ENCODE measurements at places on chromosomes 2 and 18.
A peak's percentile ranks its signal among the peaks of the same experiment; 100 is the strongest.

- DNase-seq = no peak
Measured at GRCh38 chr2:167471332-167471731, 583.1 kb downstream of the XIRP2 start.

- no peak for DNase-seq
Measured at GRCh38 chr2:75459565-75460310, 101.0 kb downstream of the EVA1A start.

GRCh38 chr2:200435379-200435778 is 74.5 kb downstream of the KCTD18 start:
- DNase-seq = no peak

DNA sequence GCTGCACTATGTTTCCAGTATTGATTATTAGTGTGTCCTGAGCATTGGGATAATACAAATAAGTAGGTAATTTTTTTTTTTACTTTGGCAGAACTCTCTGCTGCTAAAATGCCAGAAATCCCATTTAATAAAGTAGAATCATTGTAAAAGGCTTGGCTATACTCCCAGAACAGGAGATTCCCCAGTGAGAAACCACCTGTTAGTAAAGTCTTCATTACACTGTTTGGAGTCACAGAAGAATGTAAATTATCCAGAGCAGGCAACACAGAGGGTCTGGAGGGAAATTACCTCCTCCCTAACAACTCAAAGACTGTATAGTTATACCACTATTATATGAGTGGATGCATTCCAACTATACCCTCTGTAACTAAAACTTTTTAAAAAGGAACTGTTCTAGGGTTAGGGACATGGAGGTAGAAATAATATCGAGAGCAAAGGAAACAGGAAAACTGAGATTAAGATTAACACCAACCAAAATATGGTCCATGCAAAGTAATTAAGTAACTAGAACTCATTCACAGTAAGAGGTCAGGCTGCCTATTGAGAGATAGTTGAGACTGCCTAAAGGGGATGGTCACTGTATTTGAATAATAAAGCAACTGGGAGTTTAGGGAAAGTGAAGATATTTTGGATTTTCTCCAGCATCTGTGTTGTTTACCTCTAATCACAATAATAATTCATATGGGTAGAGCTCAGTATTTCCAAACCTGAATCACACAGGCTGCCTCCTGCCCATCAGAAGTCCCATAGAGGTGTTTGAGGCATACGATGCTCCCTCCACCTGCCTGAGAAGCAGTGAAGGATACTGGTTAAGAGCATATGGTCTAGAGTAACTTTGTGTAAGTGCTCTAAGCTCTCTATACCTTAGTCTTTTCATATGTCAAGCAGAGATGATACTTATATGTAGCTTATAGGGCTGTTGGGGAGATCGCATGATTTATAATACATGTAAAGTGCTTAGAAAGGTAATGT is 34.4 kb downstream of the MAP2 start:
- DNase-seq = no peak

GRCh38 chr2:199461711-199462346 is 4.1 kb upstream of the SATB2 start:
- no peak for DNase-seq

DNA sequence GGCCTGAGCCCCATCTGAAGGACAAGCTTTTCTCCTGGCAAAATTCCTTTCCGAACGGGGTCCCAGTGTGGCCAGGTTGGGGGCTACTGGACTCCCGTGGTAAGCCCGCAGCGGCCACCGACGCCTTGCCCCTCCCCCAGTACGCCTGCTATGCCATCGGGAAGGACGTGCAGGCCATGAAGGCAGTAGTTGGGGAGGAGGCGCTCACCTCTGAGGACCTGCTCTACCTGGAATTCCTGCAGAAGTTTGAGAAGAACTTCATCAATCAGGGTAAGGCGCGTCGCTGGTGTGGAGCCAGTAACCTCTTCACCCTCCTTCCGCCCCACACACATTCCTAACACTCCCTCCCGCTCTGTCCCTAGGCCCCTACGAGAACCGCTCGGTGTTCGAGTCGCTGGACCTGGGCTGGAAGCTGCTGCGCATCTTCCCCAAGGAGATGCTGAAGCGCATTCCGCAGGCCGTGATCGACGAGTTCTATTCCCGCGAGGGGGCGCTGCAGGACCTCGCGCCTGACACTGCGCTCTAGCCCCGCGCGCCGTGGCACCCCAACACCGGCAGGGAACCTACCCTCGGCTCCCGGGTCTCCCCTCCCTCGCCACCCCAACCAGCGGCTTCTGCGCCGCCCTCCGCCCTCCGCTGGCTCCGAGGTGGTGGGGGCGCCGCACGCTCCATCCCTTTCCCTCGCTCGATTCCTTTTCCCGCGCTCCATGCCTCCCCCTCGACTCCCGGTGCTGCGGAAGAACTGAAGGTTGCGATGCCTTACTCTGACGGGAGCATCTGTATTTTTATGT is 13.6 kb upstream of the ANKRD53 start:
- peak; percentile 93 for DNase-seq

DNA sequence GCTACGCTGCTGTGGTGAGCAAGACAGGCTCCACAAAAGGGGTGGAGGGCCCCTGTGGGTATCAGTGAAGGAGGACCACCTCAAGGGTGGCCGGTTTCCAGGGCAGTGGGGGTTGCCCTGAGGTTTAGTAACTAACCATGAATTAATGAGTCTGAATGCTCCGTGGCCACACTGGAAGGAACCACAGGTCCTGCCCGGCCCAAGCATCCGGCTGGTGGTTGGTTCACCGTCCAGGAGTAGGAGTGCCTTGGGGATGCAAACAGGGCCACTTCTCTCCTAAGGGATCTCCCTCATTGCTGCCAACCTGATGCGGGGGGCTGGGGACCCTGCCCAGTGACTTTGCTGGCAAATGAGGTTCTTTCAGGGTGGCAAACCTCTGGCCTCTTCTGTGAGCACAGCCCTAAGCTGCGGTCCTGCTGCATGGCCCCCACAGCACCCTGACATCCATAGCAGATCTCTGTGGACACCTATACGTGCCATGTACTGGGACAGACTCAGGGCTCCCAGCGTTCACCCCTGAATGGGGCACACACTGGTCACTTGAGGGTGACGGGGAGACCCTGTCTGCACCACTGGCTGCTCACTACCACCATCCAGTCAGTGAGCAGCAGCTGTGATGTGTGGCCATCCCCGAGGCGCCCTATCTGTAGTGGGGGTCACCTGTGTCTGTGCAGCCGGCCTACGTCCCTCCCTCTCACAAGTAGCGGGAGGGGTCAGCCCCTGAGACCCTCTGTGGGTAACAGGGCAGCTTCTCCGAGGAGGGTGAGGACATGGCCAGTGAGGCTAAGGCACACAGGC is 41.6 kb downstream of the HS6ST1 start:
- DNase-seq = no peak

GRCh38 chr18:12857991-12858544 is 26.0 kb downstream of the PTPN2 start:
- DNase-seq = no peak

- DNase-seq = no peak
Measured at GRCh38 chr2:155442755-155443372, 744.4 kb downstream of the KCNJ3 start.

GRCh38 chr2:216475767-216476166 is 22.9 kb upstream of the RPL37A start:
- no peak for DNase-seq

GRCh38 chr2:16104949-16105668 is 164.8 kb downstream of the MYCN start:
- no peak for DNase-seq

DNA sequence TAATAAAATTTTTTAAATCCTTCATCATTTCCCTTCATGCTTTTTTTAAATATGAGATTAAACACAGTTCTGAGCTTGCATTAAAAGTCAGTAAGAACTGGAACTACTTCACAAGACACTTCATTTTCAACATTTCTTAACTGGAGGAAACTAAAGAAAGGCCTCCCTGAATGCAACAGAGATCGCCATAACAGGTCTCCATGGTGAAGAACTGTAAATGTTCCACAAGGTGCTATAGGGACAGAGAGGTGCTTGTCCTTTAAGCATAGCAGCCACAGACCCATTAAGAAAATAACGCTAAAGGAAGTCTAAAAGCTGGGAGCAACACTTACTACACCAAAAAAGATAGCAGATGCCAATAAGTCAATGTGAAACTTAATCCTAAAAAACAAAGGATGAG is 8.5 kb downstream of the STAM2 start:
- no peak for DNase-seq

DNA sequence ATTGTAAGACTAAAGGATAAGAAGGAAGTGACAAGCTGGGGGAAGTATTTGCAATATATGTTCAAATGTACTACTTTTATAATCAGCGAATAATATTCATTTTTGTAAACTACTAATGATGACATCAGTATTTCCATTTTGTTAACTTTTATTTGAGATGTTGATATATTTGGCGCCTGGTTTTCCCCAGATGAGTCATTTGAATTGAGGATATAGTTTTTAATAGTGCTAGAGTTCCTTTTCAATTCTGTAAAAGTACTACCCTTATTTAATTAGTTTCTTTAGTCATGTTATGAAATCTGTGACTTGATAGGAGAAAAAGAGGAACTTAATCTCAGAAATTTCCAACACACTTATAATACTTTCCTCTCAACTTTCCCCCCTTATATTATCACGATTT is 495.3 kb downstream of the IRS1 start:
- DNase-seq = no peak

GRCh38 chr2:239499726-239500573 is 99.1 kb upstream of the HDAC4 start:
- no peak for DNase-seq

DNA sequence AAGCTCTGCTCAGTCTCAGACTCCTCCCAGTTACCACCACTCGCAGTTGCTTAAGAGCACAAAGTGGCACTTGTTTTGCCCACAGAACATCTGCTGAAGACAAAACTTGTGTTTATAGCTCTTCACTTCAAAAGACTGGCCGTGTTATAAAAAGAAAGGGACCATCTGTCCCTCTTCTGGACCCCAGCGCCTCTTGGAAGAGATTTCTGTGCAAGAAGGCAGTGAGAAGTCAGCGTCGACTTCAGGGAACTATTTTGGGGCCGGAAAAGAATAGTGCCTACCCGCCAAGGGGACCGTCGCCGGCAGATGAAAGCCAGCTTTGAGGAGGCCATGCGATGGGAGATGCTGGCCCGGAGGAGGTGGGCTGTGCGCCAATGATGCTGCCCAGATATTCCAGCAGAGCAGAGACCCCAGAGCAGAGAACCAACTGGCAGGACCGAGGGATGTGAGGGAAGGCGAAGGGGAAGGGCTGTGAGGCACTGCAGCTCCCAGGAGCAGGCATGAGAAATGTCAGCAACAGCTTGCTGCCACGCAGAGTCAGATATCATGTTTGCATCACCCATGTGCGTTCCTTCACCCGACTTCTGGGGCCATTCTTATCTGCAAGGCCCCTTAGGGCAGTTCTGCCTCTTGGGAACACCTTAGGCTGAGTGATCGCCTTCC is 270.9 kb downstream of the ATAD2B start:
- DNase-seq = no peak

Measured in erythroblast (primary cell).